ENCODE measurements at places on chromosomes 6 and 20.

GRCh38 chr6:128567029-128567428 lies 46.6 kb upstream of the PTPRK start:
- DNase-seq = no peak
- H3K27ac ChIP-seq = no peak overlapping the region
- no peaks in the 10 kb centered on the region for H3K4me1 ChIP-seq
- peaks cover 2% of the 10 kb centered on the region for H3K36me3 ChIP-seq

- peaks cover 20% of the 10 kb centered on the region for H3K4me1 ChIP-seq
- H3K27ac ChIP-seq = no peak overlapping the region
- H3K36me3 ChIP-seq = peaks cover 7% of the 10 kb centered on the region
- no peak overlapping the region for H3K4me3 ChIP-seq
- no peak for DNase-seq
Observed at GRCh38 chr6:36358226-36358915, 21.7 kb upstream of the BNIP5 start.

- DNase-seq = no peak
- no peaks in the 10 kb centered on the region for H3K4me1 ChIP-seq
- peaks cover 7% of the 10 kb centered on the region for H3K27me3 ChIP-seq
- H3K36me3 ChIP-seq = no peaks in the 10 kb centered on the region
Observed at GRCh38 chr6:15938107-15938506, 190.8 kb upstream of the MYLIP start.

- no peak overlapping the region for H3K4me3 ChIP-seq
- no peak for DNase-seq
- no peaks in the 10 kb centered on the region for H3K27me3 ChIP-seq
Observed at GRCh38 chr6:20474874-20475542, 59.2 kb upstream of the CDKAL1 start.

Data from activated naive CD8-positive, alpha-beta T cell treated with anti-CD3 and anti-CD28 coated beads, Interleukin-2, amount 10 ng/mL, durations not matched to agents 7 days and 5 days (primary cell).